ENCODE measurements at places on chromosomes 1 and 21.

DNA sequence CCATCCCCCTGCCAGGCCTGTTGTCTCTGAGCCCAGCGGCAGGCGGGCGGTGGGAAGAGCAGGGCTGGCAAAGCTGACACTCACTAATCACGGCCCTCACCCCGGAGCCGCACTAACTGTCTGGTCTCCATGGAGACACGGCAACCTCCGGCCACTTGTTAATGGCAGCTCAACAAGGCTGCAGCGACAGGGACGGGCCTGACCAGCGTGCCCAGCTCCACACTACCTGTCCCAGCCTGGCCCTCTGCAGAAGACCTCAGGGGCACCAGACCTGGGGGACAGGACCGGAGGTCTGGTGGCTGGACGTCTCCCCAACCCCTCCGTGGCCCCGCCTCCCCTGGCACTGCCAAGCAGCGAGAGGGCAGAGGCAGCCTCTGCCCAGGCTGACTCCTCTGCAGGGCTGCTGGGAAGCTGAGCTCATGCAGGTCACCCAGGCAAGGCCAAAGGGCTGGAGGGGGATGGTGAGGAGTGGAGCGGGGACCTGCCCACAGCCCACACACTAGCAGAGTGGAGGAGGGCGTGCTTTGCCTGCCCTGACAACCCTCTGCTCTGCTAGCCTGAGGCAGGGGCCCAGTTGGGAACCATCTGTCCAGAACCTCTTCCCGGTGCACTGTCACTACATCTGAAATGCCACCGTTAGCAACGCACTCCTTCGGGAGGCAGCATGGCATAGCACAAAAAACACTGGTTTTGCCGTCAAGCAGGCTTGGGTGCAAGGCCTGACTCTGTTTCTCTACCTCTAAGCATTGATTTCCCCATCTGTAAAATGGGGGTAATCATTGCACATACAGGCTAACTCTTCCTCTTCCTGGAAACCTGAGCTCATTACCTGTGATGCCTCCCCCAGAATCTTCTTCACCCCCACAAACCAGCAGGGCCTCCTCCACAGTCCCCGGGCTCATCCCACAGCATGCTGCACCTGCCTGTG, 29.6 kb upstream of the WASF2 start:
- DNase-seq = no peak

DNA sequence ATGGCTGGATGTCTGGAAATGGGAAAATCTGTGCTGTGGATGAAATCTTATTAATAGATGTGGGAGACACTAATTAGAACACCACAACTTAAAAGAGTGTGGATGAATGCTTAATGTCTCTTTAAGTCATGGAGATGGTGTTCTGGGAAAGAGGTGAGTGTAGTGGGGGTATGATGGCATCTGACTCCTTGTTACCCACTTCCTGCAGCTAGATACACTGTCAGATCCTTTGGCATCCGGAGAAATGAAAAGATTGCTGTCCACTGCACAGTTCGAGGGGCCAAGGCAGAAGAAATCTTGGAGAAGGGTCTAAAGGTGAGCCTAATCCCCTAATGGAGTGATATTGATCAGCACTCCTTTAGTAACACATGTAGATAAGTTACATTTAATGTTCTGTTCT, 2.0 kb downstream of the RPL11 start:
- DNase-seq = no peak

DNA sequence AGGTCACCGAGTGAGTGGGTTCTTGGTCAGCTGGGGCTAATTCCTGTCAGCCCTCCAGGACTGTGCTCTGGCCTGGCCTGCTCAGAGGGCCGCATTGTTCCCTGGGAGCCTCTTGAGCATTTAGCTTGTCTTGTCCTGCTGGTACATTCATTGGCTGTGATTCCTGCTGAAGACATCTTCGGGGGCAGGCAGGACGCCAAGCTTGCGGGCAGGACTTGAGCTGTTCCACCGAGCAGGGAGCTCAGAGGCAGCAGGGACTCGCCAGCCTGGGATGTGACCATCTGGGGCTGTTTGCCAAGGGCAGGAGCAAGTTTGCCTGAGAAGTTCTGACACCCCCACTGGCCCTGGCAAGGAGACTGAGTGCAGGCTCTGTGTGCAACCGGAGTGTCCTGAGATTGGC, 7.0 kb upstream of the SLC26A9 start:
- DNase-seq = no peak

- DNase-seq = peak; percentile 41
These were observed 749 bp downstream of the AKIRIN1 start for GRCh38 chr1:38991638-38992411.

DNA sequence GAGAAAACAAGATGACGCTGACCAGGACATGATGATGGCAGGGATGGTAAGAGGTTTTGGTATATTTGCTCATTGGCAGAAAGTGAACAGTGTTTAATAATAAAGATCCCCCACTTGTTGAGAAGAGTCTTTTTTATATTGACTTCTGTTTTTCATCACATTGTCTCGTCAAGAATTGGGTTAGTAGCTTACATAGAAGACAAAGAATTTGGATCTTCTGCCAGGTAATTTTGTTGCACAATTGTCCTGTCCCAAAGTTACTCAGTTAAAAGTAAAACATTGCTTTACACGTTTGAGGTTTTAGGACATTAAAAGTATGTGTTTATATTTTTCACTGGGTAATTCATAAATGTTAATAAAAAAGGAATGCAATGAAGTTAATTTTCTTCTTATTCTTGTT, 48.3 kb upstream of the LAMC2 start:
- no peak for DNase-seq

All from K562 (cell line).